BE2C (cell line): ENCODE measurements at places on chromosomes 6 and 20.

GRCh38 chr20:2814587-2815051, at the start of gene C20orf141:
Gene C20orf141, plus strand, starts transcription at chr20:2814987. Its CDS starts 198 bp downstream, at chr20:2815185.
- peak; percentile 83 for DNase-seq

- no peak for DNase-seq
Observed at GRCh38 chr6:75633045-75633444, 31.4 kb downstream of the SENP6 start.

GRCh38 chr6:38264605-38265004, 375.1 kb downstream of the BTBD9 start:
- no peak for DNase-seq

- no peak for DNase-seq
Observed at GRCh38 chr20:12575352-12576095, 433.2 kb upstream of the SPTLC3 start.

- DNase-seq = no peak
Observed at GRCh38 chr6:43978473-43979346, 148.5 kb downstream of the MRPL14 start.

DNA sequence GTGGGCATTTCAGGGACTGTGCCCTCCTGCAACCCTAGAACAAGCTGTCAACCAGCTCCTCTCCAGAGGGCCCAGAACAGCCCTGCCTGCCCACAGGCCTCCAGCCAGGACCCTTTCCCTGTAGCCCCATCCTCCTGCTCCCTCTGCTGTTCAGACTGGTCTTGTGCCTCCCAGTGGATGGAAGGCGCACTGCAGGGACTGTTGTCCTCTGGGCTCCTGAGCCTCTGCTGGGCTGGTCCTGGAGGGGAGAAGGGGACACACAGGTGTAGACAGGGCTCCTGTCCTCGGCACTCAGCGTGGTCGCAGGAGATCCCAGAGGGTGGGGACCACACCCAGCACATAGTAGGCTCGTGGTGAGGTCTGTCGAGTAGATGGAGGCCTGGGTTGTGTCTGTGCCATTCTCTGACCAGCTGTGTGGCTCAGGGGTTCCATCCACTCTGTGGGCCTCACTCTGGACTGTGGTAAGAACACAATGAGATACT, 11.5 kb downstream of the ITPR3 start:
- DNase-seq = peak; percentile 59

- DNase-seq = no peak
Observed at GRCh38 chr6:131754088-131754487, 43.3 kb upstream of the CTAGE9 start.
